ENCODE measurements at places on chromosomes 2 and 18.

GRCh38 chr2:25078170-25079049 is 36.5 kb downstream of the EFR3B start:
- DNase-seq: no peak

- DNase-seq: no peak
These were observed 225.3 kb upstream of the THUMPD2 start for GRCh38 chr2:40004336-40004735.

GRCh38 chr2:121858369-121858768 is 102.9 kb downstream of the TSN start:
- no peak for DNase-seq

DNA sequence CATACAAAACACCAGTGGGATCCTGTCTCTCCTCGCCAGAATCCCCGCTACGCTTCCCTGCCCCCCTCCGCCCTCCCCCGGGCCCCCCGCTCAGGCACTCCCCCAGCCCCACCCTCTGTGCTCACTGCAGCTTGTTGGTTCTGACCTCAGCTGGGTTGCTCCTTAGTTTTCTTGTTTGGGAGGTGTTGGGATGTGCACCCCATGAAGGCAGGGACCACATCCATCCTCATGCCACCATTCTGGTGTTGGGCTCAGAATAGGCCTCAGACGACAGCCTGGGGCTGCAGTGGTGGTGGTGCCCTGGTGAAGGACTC is 4.6 kb downstream of the SNED1 start:
- DNase-seq: no peak

GRCh38 chr2:189260361-189260814 is 80.8 kb upstream of the COL5A2 start:
- no peak for DNase-seq

DNA sequence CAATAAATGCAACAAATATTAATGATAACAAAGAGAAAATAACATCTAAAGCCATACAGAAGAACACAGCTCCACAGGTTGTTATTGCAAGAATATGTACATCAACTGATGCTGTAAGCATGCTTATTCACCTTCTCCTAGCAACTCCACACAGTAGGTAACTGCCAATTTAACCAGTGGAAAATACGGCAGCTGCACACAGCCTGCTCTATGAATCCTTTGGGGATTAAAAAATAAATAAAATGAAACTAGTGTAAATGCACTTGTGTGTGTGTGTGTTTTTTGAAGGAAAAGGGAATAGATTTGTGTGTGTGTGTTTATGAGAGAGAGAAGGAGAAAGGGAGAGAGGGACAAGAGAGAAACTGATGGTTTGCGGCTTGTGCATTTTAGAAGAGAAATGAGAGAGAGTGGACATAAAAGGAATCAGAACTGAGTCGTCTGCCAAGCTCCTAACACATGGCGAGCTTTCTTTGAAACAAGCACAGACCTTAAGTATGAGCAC is 96.2 kb upstream of the PDE1A start:
- no peak for DNase-seq

DNA sequence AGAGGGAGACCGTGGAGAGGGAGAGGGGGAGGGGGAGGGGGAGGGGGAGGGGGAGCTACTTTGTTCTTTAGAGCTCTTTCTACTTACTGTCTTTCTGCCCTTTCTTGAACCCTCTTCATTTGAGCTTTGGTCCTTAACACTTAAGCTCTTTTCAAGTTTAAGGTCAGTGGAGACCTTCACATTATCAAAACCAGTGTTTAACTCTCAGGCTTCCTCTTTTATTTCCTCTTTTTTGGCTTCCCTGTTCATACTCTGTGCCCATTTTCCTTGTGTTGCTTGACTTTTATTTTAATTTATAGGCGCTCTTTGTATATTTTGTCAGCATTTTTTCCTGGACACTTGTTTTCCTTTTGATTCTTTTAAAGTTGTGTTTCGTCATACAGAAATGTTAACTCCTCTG is 37.1 kb downstream of the ACSL3 start:
- DNase-seq: no peak

GRCh38 chr2:67043781-67044478 is 353.2 kb upstream of the ETAA1 start:
- no peak for DNase-seq

DNA sequence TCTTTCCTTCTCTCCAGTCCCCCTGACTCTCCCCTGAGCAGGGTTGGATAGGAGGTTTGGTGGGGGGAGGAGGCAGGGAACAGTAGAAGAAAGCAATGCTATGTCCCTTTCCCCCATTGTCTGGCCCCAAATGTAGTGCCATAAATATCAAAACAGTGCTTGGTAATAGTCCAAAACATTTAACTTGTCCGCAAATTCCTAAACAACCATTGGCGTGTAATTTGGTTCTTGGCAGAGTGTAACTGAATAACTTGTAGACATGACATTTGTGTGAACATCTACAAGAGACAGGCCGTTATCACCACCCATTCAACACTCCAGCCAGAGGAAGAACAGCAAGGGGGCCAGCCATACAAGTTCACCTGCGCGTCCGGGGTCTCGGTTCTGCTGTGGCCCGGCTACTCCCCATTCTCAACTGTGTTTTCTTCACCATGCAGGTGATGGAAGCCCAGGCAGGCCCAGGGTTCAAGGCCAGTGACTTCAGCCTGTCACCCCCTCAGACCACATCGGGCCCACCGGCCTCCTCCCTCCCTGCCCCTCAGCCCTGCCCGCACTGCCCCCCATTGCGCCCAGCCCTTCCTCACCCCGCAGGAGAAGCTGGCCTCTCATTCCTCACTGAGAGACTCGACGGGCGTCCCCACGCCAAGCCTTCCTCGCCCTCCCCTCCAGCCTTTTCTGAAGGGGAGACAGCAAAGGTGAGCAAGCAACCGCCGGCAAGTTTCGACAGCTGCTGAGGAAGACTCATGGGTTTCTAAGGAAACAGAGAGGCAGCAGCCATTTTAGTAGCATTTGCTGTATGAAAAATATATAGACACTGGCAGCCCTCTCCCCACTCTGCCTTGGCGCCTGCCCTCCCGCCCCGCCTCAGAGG is 699 bp upstream of the RAPGEF4 start:
- DNase-seq: no peak

DNA sequence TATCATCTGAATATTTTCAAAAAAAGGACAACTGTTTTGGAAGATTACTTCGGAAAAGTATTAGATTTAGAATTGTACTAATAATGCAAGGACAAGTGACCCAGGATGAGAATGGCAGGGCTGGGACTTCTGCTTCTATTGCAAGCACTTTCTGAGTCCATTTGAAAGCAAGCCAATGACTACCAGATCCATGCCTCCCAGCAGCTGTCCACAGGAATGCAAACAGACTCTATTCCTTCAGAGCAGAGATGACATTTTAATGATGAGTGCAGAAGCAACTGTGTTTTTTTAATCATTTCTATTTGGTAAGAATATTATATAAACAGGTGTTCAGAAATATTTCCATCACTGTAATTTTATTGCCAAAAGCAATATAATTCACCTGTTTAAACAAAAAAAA is 456.7 kb downstream of the SOX11 start:
- DNase-seq: no peak

- DNase-seq: no peak
These were observed 30.6 kb downstream of the SOWAHC start for GRCh38 chr2:109644571-109645275.

GRCh38 chr2:85437488-85438200 is 19.1 kb downstream of the SH2D6 start:
- DNase-seq: no peak

DNA sequence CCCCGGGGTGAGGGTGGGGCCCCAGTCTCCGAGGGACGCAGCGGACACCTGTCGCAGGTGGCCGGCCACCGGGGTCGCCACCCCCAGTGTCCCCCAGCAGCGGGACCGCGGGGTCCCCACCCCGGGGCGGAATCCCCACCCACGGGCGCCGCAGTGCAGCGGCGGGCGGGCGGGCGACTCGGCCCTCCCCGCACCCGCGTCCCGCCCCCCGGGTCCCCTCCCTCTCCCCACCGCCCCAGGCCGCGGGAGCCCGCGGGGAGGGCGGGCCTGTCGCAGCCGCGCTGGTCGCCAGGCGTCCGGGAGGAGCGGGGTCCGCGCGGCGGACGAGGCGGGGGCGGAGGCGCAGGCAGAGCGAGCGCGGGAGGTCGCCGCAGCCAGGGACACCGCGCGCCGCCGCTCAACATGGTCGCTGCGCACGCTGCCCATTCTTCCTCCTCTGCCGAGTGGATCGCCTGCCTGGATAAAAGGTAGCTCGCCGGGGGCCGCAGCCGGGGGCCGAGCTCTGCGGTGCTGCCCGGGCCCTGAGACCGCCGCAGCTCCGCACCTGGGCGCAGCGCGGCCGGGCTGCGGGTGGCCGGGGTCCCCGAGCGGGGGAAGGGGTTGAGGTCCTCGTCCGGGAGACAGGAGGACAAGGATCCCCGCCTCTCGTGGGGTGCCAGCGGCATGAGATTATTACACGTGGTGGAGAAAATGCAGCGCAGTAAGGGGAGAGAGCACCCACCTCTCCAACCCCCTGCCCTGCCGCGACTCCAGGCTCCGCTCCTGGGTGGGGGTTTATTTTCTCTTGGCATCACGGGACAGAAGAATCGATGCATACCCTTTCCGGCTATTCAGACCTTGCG is at the start of gene RAPGEF4:
TSS of gene RAPGEF4 (plus strand) at position 264 of the 842 bp plus-strand sequence. CDS start at position 403, 139 bp downstream.
- DNase-seq: no peak

DNA sequence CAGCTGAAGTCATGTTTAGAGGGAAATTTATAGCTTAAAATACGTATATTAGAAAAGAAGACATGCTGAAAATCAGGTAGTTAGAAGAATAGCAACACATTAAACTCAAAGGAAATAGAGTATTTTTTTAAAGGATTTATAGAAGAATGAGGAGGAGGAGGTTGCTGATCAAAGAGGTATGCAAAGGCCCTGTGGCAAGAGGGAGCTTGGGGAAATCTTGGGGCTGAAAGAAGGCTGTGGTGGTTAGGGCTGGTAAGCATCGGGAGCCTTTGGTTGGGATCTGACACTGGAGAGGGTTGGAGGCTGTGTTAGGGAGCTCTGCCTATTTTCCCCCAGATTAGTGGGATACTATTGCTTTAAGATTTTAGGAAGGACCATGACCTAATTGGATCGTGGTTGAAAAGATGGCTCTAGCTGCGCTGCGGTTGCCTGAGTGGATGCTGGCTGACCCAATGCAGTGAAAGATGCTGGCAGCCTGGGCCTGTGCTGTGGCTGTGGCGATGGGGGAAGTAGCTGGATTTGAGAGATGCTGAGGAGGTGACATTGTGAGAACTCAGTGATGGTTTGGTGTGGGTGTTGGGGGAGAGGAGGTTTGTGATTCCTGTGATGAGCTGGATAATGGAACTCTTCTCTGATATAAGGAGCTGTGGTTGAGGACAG is 11.7 kb downstream of the DGKD start:
- DNase-seq: no peak

- no peak for DNase-seq
These were observed 62.0 kb downstream of the GPR39 start for GRCh38 chr2:132478461-132479105.

GRCh38 chr2:190582736-190583506 is 48.4 kb upstream of the NEMP2 start:
- no peak for DNase-seq

DNA sequence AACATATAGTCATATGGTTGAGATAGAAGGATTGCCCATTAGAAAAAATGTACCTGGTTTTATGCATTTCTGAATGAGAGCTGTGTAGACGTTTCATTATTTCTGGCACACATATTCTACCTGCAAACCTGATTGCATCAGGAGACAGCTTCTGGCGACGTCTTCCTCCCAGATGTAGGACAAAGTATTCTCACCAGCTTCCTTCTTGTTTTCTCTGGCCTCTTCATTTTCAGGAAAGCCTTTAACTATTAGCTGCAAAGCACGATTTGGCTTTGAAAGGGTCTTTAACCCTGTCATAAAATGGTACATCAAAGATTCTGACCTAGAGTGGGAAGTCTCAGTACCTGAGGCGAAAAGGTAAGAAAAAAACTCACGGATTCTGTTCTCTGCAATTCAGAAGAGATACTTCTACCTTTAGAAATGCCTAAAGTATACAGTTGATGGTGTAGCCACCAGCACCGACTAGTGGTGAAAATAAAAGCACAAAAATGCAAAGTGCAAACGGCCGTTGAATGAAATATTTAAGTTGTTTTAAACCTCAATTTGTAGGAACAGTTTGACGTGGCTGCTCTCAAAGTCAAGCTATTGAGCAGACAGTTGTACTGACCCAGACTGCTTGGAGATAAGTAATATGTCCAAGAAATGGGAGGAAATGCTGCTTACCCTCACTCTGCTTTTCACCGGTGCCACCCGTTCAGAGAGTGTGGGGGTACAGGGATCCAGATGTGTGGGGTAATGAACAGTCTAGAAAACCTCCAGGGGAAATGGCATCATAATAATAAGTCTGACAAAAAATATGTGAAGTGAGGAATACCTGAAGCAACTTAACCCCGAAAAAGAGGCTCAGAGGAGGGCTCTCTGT is 20.2 kb downstream of the IL18RAP start:
- DNase-seq: peak; percentile 4

DNA sequence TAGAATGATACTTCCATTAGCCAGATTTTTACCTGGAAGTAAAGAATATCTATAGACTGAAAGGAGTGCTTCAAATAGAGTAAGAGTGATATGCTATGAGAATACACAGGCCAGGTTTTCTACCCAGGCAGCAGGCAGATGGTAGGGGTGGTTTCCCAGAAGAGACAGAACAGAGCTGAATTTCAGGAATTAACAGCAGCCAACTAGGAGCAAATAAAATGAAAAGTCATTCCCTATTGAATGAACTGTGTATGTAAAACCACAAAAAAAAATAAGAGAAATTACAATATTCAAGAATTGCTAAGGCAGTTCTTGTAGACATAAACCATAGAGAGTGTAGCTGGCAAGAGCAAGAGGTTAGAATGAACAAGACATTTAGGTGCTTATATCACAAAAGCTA is 336.8 kb downstream of the KCNJ3 start:
- DNase-seq: no peak

GRCh38 chr2:210844016-210844415 is 287.6 kb downstream of the CPS1 start:
- DNase-seq: no peak

GRCh38 chr2:181672255-181673008 is 7.9 kb downstream of the NEUROD1 start:
- DNase-seq: no peak
